ENCODE measurements at places on chromosomes 3 and 15. TPM values are rescaled to one million over a fixed set of nuclear protein-coding genes. Genes with fewer than 3 reads are reported as not detected.

The FES gene
- polyA plus RNA-seq: 20.6 TPM

The NDN gene
- polyA plus RNA-seq: 108 TPM

The FHIT gene
- 27.0 TPM for polyA plus RNA-seq

The NAALADL2 gene
- polyA plus RNA-seq: 17.5 TPM

DNA sequence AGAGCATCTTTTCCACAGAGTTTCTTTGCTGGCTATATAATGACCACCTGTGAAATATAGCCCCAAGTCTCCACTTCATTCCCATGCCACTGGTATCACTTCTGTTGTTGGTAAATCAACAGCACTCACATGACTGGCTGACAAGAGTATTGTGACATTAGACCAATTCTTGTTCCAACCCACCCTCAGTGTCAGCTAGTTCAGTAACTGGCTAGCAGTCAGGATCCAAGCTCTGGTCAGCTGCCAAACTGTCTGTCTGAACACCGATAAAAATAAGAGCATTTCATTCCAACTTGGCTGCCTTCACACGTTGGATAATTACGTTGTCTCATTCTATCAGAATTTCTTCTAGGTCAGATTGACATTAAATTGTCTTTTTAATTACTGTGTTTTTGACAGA lies 166.5 kb downstream of the USP13 start:
- no peak for DNase-seq

GRCh38 chr15:100833417-100834389 lies 45.9 kb upstream of the ALDH1A3 start:
- no peak for DNase-seq

GRCh38 chr3:149481056-149481455 lies 6.6 kb downstream of the TM4SF4 start:
- no peak for DNase-seq

DNA sequence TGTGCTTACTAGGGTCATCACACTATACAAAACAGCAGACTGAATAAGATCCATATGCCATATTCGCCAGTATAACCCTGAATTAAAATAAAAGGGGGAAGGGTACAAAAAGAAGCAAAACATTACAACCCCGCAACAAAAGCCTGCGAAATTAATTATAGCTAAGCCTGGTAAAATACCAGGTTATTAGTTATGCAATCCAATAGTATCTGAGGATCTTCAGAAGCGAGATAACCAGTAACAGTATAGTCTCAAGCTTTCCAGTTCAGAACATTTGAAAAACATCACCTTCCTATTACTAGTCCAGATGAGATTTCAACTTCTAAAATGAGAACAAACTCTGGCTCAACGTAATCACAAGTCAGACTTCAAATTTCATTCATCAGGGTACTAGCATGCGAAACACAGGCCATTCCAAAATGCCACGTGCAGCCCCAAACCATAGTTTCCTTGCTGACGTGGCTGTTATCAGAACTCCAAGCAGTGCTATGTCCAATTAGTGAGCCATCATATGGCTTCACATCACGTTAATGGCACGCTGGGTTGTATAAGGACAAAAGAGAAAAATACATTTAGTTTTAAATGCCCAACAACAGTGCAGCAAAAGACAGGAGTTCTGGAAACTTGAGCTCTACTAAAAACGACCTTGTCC lies 1.1 kb downstream of the SSR3 start:
- DNase-seq: no peak
